ENCODE measurements at places on chromosomes 7 and 10.

- no peak for DNase-seq
Measured at GRCh38 chr10:53314876-53315275, 542.3 kb upstream of the MBL2 start.

GRCh38 chr7:12929476-12930140 is 242.2 kb downstream of the ARL4A start:
- DNase-seq, result no peak

DNA sequence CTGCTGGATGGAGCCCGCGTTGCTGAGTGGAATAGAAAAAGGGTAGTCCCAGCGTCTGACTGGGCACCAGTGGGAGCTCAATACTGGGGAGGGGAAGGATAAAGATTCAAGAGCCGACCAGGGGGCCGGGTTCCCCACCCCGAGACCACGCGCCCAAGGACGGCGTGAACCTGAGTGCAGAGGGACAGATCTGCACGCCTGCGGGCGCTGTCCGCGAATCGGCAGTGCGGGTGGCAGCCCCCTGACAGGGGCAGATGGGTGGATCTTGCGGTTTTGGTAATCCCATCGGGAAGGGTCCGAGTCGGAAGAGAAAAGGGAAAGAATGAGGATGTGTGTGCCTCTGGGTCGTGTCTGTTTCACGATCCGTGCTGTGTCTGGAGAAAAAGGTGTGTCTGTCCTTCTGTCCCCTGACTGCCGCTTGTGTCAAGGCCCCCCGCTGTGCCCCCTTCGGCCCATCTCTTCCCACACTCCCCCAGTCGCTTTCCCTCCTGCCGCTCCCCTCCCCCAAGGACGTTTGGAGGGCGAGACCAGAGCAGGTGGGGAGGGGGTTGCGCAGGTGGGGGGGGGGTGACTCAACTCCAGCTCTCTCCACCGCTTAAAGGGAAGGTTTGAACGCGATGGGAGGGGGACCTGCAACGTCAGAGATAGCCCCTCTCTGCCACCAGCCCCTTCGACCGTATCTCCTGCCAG is 734 bp upstream of the VGF start:
- no peak for DNase-seq

DNA sequence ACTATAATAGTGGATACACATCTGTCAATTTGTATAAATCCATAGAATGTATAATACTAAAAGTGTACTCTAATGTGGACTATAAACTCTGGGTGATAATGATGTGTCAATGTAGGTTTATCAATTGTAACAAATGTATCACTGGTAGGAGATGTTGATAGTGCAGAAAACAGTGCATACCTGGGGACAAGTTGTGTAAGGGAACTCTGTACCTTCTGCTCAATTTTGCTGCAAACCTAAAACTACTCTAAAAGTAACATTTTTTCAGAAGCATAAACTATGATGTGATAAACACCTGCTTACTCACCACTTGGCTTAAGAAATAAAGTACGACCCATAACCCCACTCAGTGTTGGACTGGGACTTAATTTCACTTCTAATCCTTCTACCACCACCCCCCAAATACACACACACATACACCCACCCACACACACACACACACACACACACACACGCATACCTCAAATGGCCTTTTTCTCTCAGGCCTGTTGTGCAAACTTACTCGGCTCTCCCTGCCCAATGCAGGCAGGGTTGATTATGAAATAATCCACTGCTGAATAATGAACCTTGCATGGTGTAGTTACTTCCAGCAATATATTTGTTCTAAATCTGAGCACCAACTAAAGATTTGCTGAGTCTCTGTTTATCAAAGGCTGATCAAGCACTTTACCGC is 154.1 kb upstream of the KMT2E start:
- no peak for DNase-seq

- DNase-seq, result no peak
Measured at GRCh38 chr7:47232751-47233412, 349.0 kb downstream of the TNS3 start.

DNA sequence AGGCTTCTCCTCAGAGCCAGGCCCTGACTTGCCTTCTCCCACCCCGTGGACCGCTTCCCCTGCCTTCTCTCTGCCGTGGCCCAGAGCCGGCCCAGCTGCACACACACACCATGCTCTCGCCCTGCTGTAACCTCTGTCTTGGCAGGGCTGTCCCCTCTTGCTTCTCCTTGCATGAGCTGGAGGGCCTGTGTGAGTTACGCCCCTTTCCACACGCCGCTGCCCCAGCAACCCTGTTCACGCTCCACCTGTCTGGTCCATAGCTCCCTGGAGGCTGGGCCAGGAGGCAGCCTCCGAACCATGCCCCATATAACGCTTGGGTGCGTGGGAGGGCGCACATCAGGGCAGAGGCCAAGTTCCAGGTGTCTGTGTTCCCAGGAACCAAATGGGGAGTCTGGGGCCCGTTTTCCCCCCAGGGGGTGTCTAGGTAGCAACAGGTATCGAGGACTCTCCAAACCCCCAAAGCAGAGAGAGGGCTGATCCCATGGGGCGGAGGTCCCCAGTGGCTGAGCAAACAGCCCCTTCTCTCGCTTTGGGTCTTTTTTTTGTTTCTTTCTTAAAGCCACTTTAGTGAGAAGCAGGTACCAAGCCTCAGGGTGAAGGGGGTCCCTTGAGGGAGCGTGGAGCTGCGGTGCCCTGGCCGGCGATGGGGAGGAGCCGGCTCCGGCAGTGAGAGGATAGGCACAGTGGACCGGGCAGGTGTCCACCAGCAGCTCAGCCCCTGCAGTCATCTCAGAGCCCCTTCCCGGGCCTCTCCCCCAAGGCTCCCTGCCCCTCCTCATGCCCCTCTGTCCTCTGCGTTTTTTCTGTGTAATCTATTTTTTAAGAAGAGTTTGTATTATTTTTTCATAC is 38.0 kb downstream of the LIMK1 start:
- no peak for DNase-seq

GRCh38 chr10:73875139-73875475 is 752 bp upstream of the CAMK2G start:
- no peak for DNase-seq
